ENCODE measurements at places on chromosomes 4 and X.
A peak's percentile ranks its signal among the peaks of the same experiment; 100 is the strongest.

DNA sequence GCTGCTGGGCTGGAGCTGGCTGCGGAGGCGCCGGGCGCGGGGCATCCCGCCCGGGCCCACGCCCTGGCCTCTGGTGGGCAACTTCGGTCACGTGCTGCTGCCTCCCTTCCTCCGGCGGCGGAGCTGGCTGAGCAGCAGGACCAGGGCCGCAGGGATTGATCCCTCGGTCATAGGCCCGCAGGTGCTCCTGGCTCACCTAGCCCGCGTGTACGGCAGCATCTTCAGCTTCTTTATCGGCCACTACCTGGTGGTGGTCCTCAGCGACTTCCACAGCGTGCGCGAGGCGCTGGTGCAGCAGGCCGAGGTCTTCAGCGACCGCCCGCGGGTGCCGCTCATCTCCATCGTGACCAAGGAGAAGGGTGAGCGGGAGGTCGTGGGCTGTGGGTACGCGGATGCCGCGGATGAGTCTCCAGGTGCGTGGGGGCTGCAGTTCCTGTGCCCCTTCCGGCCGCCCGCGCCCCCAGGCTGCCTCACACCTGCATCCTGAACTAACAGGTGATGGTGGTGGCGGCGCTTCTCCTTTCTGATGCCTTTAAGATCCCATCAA lies 499 bp downstream of the CYP2U1 start:
- DNase-seq = no peak

DNA sequence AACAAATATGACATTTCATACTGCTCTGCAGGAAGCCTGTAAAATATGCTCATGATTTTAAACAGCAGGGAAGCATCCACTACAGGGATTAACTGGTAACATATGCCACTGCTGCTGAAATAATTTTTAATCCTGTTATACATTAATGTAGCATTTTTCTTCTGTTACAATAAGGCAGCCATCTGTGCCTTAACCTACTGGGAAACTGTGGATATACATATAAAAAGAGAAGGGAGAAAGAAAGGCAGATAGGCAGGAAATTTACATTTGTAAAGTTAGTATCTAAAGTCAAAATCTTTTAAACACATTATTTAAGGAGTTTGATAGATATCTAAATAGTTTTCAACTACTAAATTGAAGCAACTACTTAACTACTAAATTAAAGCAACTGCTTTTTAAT lies 514.6 kb upstream of the KLHL4 start:
- no peak for DNase-seq

GRCh38 chrX:21699136-21699535 lies 41.0 kb upstream of the KLHL34 start:
- no peak for DNase-seq

GRCh38 chrX:130885996-130886395 lies 17.0 kb downstream of the ENOX2 start:
- DNase-seq = no peak

DNA sequence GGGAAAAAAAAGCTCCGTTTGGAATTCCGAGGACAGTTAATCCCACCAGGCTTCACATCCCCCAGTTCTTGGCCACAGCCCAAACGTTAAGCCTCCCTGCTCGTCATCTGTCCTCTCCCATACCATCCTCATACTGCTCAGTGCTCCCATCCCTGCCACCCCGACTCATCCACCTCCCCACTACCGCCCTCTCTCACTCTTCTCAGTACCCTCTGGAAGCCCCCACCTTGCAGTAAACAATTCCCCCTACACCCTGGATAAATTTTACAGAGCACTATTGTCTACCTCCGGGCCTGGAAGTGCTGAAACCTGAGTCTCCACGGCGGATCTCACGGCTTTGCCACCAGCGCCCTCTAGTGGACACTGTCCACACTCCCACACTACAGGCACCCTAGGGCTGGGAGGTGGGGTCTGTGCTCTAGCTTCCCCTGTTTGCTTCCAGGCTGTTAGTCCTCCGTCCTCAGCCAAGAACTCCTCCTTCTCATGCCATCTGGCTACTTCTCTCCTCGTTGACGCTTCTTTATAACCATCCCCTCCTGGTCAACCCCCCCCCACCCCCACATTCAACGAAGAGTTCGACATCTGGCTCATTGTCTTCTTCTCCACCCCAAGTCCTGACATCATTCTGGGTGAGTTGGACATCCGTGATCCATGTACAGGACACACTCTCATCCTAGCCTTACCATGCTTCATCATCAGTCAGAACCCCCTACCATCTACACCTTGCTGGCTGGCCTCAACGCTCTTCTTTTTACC lies 54.5 kb downstream of the RTL9 start:
- DNase-seq = peak; percentile 84
